ENCODE measurements at places on chromosomes 5 and 9. TPM values are rescaled to one million over a fixed set of nuclear protein-coding genes. Genes with fewer than 3 reads are reported as not detected.

The MAP3K1 gene
- 21.8 TPM for total RNA-seq

The MEIKIN gene
- not detected for total RNA-seq

The IL4 gene
- total RNA-seq = 1.2 TPM

GRCh38 chr5:41485533-41485932 lies 24.9 kb downstream of the PLCXD3 start:
- DNase-seq = no peak
